CD4-positive, alpha-beta T cell treated with Interleukin-6 for 4 hours (primary cell): ENCODE measurements at places on chromosomes 5 and 9.

GRCh38 chr9:128192601-128193371 is 1.4 kb upstream of the CIZ1 start:
- peak; percentile 68 for DNase-seq

GRCh38 chr5:123856766-123857165 is 344.8 kb downstream of the CSNK1G3 start:
- DNase-seq = no peak

GRCh38 chr9:68629042-68629441 is 76.0 kb upstream of the PIP5K1B start:
- no peak for DNase-seq

- DNase-seq = no peak
Observed at GRCh38 chr5:33068786-33069185, 357.7 kb downstream of the NPR3 start.

DNA sequence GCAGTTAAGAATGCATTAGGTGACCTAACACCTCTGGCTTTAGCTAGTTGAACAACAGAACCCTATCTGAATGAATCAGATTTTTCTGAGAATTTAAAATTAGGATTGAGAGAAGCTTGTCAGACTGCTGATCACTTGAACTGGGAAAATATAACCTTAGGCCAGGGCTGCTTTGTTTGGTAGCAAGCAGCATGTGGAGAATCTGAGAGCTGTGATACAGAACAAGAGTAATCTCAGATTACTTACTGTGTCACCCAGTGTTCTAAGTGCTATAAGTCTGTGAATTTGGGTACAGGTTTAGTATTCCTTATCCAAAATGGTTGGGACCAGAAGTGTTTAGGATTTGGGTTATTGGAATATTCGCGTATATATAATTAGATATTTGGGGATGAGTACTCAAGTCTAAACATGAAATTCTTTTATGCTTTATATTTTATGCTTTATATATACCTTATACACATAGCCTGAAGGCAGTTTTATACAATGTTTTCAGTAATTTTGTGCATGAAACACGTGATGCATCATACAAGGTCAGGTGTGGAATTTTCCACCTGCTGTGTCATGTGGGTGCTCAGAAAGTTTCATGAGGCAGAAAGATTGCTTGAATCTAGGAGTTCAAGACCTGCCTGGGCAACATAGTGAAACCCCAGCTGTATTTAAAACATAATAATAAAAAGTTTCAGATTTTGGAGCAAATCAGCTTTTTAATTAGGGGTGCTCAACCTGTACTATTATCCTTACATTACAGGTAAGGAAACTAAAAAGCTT is 8.3 kb upstream of the CHD1 start:
- no peak for DNase-seq

GRCh38 chr9:133981589-133981957 is 10.6 kb downstream of the VAV2 start:
- DNase-seq = no peak

- DNase-seq = no peak
Observed at GRCh38 chr5:134177369-134178095, 782 bp upstream of the SKP1 start.

DNA sequence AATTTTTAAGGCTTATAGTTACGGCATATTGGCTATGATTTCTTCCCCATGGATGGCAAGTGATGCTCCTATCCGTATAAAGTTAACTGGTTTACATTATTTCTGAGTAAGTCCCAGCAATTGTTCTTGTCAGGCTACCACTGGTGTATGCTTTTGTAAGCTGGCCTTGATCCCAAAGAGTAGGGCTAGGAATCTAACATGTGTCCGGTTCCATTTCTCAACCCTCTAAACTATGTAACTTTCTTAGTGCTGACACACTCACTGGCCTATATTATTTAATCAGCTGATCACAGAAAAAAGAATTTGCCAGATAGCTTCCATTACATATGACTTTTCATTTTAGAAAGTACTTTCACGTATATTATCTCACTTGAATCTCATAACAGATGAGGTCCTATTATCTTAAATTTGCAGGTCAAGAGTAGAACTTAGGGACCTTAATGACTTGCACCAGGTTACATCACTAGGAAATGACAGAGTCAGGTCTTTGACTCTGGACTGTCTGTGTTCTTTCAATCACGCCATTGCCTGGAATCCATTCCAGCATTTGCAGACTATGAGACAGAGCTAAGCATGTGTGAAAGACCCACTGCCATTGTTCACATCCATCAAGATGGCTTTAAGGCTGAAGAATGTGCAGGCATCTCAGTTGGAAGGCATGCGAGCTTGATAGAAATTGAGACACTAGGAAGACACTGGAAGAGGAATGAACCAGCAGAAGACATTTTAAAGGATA is 362.9 kb downstream of the ARRDC3 start:
- DNase-seq = no peak

DNA sequence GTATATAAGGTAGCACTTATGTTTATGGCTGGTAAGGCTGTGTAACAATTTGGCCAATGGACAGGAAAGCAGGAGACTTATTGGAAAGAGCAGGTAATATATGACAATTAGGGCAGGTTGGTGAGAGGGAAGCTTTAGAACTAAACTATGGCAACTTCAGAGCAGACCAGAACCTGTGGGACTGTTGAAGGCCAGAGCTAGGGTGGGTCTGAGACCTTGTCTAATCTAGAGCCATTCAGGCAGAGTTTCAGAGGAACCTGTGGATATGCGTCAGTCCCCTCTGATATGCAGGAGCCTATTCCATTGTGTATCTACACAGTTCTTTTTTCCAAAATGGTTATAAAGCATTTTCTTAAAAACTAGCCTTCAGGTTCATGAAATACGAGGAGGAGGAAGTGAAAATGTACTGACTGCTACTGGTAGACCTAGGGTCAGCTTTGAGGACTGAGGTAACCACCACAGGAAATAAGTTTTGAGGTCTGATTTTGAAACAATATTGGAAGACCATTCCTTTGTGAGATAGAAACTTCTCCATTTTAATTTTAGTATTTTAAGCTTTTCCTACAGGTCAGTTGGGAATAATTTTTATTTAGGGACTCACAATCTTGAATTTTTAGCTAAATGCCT is 37.6 kb downstream of the ELL2 start:
- DNase-seq = no peak

GRCh38 chr5:78008356-78008967 is 232.3 kb upstream of the TBCA start:
- no peak for DNase-seq

- peak; percentile 9 for DNase-seq
Observed at GRCh38 chr5:159478950-159479349, 148.7 kb upstream of the IL12B start.

DNA sequence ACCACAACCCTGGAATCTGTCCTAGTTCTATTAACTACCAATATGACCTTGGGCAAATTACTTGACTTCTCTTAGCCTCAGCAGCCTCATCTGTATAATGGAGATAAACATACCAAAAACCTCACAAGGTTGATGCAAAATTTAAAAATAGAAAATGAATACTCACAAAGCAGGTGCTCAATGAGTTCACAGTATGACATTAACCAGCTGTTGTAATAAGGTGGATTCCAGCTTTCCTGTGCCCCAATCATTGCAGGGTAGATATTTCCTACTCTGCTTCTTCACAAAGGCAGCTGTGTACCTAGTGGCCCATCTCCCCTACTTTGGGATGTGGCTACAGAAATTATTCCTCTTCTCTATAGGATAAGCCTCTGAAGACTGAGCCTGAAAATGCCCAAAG is 8.8 kb downstream of the HTR4 start:
- DNase-seq = no peak

DNA sequence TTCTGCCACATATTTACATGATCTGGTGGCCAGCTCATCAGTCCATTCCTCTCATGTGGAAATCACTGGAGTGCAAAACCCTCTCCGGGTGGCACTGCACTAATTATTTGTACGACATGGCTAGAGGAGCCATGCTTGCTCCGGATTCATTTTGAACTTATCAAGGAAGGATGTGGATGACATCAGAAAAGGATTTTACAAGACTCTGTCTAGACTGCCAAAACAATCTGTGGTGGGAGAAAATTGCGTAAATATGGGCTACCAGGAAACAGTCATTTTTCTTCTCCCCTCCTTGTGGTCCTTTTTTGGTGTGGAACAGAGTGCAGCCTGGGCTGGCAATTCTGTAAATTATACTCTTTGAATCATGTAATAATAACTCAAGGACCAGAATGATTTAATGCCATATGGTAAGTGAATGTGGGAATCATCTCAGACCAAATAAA is 123.4 kb upstream of the IFNE start:
- no peak for DNase-seq

GRCh38 chr5:100694100-100694499 is 158.9 kb downstream of the FAM174A start:
- no peak for DNase-seq

DNA sequence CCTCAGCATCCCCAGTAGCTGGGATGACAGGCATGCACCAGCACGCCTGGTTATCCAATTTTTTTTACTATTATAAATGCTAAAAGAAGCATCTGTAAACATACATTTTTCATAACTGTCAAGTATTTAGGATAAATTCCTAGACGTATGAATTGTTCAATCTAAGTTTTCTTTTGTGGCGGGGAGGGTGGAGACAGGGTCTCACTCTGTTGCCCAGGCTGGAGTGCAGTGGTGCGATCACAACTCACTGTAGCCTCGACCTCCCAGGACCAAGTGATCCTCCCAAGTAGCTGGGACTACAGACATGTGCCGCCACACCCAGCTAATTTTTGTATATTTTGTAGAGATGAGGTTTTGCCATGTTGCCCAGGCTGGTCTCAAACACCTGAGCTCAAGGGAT is 52.2 kb downstream of the NR6A1 start:
- DNase-seq = no peak
